AG20443 (cell line): ENCODE measurements at places on chromosomes 2 and 18.

GRCh38 chr2:174859563-174860169 is 95.4 kb upstream of the CHRNA1 start:
- DNase-seq: no peak

DNA sequence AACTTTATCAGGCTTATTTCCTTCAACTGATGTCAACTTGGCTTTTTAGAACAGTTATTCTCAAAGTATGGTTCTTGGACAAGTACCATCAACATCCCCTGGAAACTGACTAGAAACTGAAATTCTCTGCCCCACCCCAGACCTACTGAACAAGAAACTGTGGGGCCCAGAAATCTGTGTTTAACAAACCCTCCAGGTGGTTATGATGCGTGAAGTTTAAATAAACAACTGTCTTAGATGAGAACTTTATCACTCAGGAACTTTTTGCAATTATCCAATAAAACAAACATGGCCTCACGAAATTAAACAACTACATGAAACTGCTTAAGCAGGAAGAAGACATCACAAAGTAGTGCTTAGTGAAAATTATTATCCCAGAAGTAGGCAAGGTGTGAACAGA is 4.4 kb downstream of the HIBCH start:
- DNase-seq: no peak

DNA sequence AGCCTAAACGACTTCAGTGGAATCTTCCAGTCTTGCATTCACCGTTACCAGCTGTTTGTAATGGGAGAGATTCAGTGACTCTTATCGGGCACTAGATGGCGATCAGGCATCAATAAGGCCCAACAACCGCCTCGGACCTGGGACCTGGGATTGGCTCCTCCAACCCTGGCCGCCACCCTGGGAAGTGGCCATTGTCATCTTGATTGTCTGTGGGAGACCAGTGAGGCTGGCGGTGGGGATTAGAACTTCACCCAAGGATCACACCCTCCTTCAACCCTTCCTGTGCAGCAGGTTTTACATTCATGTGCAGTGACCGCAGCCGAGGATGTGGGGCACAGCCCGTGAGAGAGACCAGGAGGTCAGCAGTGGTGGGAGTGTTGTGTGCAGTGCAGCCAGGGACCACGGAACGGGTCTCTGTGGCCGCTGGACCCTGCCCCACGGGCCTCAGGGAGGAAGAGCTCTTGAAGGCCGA is 85.3 kb downstream of the SPP2 start:
- DNase-seq: peak; percentile 89

GRCh38 chr2:8676921-8677645 is 4.8 kb upstream of the ID2 start:
- DNase-seq: no peak

DNA sequence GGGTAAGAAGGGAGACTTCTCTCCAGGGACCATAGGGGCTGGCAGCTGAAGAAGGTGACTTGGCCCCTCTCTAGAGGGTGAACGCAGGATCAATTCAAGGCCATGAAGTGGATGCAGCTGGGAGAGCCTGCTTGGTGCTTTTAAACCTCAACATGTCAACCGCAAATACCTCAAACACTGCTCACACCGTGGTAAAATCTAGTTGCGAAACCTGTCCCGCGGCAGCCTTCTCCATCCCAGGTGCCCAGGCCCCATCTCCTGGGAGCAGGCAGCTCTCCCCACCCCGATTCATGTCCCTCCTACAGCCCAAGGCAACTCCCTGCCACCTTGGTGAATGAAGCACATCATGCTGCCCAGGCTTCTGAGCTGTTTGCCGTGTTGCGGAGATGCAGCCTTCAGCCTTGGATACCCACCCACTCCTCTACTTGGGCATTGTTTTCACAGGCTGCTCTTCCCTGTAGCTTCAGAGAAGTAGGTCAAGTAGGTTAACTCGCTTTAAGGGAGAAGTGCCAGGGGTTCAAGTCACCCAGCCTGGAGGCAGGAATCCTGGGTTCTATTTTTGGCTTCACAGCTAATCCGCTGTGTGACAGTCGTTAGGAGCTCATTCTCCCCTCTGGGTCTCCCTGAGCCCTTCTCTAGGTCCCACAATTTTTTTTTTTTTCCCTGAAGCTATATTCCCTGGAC is 6.2 kb upstream of the EFR3B start:
- DNase-seq: no peak

GRCh38 chr18:49041435-49042245 is 90.9 kb upstream of the SMAD7 start:
- peak; percentile 56 for DNase-seq

- DNase-seq: no peak
Measured at GRCh38 chr2:64910972-64911433, 78.2 kb upstream of the SLC1A4 start.

- DNase-seq: no peak
Measured at GRCh38 chr18:63199743-63200241, 119.8 kb downstream of the BCL2 start.

GRCh38 chr2:45993476-45993991 is 303.7 kb upstream of the EPAS1 start:
- DNase-seq: peak; percentile 70

DNA sequence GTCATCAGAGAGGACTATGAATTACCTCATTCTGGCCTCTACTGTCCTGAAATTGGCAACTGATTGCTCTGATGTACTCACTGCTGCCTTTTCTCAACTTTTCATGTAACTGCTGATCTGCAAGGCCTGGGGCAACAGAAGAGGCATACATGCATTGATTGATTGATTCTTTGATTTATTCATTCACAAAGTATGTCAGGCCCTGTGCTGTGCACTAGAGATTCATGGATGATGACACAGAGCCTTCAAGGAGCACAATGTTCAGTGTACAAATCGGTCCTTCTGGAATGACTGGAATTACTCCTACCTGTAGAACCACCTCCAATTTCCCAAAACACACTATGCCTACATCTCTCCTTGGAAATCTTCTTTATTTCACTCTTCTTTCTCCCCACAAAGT is 111.3 kb downstream of the LRATD1 start:
- no peak for DNase-seq

DNA sequence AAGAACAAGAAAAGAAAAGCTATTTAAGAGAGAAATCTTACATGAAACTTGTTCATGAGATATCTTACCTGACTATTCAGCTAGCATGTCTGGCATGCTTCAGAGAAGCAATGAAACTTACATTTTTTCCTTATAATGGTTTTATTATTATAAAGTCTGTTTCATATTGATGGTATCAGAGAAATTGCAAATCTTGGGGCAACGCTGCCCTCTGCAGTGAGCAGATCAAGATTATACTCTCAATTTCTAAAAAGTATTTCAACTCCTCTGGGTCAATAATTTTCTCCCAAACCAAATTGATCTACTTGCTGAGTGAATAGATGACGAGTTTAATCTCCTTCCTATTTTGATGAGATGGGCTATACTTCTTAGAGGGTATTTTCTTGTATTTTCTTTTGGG is 235.6 kb downstream of the NUP35 start:
- DNase-seq: no peak

DNA sequence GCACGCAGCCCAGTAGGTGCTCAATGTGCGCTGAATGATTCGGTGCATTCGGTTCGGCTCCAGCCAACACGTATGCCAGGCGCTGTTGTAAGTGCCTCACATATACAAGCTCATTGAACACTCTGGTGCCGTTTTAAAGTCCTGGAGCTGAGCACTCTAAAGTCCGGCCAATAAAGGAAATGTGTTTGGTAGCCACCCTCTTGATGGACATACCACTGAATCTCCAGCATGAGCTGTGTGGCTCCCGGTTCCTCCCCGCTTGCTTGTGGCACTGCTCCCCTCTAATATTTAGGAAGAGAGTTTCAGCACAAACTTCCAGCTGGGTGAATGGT is 112.1 kb downstream of the MCFD2 start:
- DNase-seq: no peak

- no peak for DNase-seq
Measured at GRCh38 chr2:629961-630360, 47.2 kb downstream of the TMEM18 start.

- DNase-seq: no peak
Measured at GRCh38 chr18:51151568-51152511, 45.6 kb downstream of the MEX3C start.

GRCh38 chr2:120429586-120430500 is 83.9 kb downstream of the INHBB start:
- no peak for DNase-seq

DNA sequence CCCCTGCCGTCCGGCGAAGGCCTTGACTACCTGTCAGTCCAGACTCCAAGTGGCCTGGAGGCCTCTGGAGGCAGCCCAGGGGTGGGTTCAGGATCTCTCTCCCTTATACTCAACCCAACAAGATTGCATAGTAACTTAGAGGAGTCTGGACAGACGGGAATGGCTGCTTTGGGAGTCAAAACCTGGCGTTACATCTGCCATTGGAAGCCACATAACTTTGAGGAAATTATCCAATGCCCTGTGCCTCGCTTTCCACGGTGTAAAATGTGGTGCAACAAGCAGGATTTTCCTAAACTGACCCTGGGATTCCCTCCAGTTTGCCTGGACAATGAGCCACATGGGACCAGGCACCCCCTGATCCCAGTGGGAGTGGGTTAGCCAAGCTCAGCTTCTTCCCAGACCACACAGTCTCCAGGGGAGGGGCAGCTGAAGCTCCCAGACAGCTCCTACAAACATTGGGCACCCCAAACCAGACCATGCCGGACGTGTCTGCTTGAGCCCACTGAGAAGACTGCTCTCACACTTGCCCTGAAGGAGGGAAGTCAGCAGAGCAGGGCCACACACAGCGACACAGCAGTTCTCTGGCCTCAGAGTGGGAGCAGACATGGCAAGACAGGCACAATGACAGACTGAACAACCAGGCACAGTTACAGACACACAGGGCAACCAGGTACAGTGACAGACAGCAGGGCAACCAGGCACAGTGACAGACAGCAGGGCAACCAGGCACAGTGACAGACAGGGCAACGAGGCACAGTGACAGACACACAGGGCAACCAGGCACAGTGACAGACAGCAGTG is 65.6 kb upstream of the RAB6C start:
- no peak for DNase-seq

- no peak for DNase-seq
Measured at GRCh38 chr2:150985741-150986140, 275.9 kb downstream of the RBM43 start.

DNA sequence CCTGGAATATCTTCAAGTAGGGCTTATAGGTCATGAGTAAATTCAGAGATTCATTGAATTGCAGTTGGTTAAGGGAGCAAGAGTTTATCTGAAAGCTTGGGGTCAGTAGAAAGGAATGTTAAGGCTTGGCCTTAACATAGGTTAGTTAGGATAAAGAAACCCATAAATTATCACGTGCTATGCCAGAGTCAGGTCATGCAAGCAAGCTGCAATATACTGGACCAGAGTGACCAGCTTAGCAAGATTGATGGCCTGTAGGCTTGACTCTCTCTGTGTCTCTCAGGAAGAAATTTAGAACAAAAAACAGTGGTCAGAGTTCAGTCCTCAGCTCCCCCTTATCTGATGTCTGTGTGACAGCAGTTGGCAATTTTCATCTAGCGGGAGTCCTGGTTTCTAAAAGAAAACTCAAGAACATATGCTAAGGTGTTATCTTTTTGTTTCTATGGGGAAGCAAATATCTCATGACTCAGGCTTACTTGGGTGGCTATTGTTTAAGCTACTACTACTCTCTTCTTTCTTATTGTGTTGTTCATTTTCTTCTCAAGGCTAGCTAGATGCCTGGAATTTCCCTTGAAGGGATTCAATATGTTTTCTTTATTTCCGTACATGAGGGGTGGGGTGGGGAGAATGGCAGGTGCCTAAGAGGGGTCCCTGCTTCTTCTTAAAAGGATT is 28.7 kb upstream of the MARCO start:
- DNase-seq: no peak

DNA sequence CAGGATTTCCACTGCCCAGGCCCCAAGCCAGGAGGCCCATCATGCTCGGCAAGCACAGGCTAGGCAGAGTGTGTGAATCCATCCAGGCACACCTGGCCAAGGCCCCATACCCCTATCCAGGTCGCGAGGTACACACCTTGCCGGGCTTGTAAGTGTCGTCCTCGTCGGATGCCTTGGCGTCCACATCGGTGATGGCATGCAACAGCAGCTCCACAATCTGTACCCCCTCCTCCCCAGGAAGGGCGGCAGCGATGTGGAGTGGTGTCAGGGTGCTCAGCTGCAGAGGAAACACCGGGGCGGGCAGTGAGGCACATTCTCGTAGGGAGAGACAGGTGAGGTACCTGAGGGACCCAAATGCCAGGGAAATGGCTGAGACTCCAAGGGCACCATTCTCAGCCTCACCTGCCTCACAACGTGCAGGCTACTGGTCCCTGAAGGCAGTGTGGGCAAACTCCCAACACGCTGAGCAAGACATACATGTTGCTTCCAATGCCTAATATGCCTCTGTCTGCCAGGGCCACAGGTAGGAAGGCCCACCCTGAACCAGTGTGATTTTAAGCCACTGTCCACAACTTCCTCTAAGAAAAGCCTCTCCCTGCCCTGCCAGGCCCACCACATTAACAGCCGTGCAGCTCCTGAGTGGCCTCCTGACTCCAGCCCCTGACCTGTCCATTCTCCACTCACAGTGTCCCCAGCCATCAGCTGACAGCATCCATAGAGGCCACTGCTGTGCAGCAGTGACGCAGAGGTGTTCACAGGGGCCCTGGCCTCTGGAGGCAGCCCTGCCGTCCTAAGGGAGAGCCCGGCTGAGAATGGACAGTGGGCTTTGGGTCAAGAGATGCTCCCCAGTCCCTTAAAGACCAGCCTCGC is 44.9 kb downstream of the ANKMY1 start:
- DNase-seq: no peak

- DNase-seq: no peak
Measured at GRCh38 chr18:50776383-50776782, 43.4 kb downstream of the MRO start.

DNA sequence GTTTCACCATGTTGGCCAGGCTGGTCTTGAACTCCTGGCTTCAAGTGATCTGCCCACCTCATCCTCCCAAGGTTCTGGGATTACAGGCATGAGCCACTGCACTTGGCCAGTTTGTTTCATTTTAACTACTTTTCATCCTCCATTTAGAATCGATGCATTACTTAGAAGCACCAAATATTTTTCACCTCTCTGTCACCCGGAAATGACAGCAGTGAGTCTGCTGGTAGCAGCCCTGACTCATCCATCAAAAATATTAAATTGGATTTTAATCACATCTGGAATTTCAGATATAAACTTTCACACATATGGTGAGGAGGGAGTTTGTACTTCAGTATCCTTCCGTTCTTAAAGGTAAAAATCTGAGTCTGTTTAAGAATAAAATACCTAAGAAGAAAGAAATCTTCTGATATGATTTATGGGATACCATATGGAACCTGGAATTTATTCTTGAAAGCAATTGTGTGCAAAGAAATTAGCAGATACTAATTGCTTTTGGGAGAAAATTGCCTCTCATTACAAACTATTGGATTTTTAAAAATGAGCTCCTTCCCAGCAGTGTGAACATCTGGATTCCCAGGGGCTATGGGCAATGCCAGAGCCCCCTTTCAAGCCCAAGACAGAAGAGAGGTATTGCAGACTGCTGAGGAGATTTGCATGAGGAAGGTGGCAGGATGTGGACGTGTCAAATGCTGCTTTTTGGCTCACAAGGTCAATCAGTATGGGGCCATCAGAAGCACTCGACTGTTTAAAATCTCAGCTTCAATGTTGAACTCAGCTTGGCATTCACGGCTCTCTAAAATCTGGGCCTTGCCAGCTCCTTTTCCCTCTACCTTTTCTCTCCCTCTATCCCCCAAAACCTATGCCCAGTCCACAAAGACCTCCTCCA is 279.5 kb upstream of the SIX2 start:
- DNase-seq: no peak

- peak; percentile 76 for DNase-seq
Measured at GRCh38 chr18:23131693-23132319, 3.5 kb upstream of the CABLES1 start.
